Activated CD8-positive, alpha-beta memory T cell treated with anti-CD3 and anti-CD28 coated beads for 4 hours (primary cell): ENCODE measurements at places on chromosomes 12 and 14.

- DNase-seq = no peak
Observed at GRCh38 chr14:99720941-99721791, 37.1 kb downstream of the CYP46A1 start.

- no peak for DNase-seq
Observed at GRCh38 chr14:95290871-95291431, 28.8 kb downstream of the CLMN start.

- no peak for DNase-seq
Observed at GRCh38 chr12:6037459-6037858, 87.0 kb downstream of the VWF start.

- DNase-seq = no peak
Observed at GRCh38 chr12:2187195-2187945, 134.6 kb downstream of the CACNA1C start.

GRCh38 chr14:69260190-69260860 lies 367 bp downstream of the GALNT16 start:
- DNase-seq = no peak

GRCh38 chr12:26467351-26467750 lies 272.0 kb downstream of the SSPN start:
- DNase-seq = no peak

GRCh38 chr12:128792398-128792797 lies 31.4 kb downstream of the SLC15A4 start:
- no peak for DNase-seq

- no peak for DNase-seq
Observed at GRCh38 chr12:53044052-53044581, 5.7 kb upstream of the TNS2 start.

DNA sequence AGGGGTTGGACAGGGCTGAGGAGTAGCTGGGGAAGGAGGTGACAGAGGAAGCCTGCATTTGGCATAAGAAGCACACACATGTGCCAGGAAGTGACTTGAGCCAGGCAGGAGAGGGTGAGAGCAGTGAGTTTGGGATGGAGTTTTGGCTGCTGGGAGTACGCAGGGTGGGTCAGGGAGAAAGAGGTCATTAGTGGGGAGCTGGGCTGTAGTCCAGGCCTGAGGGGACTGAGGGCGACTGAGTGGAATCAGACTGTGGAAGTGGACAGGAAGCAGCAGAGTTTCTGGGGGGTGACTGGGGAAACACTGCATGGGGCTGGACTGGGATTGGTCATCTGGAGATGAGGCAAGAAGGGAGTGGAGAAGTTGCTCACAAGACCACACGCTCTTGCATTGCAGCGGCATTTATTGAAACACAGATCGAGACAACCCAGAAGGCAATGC lies 7.6 kb downstream of the KRT85 start:
- DNase-seq = no peak

GRCh38 chr12:30457621-30458289 lies 237.9 kb downstream of the IPO8 start:
- no peak for DNase-seq

DNA sequence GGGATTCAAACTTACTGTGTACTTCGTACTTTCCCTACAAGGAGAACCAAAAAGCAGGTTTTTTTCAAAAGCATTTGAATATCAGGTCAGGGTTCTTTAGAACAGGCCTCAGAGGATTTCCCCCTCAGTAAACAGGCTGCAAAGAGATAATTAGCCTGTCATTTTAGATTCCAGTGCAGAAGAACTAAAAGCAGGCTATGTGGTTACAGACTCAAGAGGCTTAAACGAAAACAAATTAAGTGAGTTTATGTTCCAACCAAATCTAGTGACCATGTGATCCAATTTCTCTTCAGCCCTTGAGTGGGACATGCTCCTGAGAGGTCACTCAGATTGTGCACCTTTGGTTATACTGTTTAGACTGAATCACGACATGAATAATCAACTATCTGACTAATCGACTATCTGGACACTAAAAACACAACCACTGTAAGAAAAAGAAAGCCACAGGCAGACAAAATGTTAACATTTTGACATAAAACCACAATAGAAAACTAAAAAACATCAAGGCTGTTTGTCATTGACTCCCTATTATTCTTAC lies 4.5 kb downstream of the TMED8 start:
- DNase-seq = no peak

DNA sequence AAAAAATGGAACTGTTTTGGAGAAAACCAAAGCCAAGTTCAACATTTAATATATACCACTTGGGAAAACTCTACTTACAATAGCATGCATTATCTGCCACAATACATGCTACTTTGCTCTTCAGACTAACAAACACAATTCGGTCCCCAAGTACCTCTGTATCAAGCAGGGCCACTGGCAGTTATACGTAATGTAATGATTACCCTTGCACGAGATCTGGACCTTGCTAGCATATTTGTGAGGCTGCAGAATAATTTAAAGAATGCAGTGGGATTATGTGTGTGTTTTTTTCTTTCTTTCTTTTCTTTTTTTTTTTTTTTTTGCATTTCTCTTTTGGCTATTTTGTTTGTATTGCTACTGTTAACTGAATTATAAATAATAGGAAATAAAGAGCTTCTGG lies 22.8 kb upstream of the PYGL start:
- DNase-seq = no peak

GRCh38 chr14:67722293-67722692 lies 20.6 kb downstream of the RDH12 start:
- no peak for DNase-seq

DNA sequence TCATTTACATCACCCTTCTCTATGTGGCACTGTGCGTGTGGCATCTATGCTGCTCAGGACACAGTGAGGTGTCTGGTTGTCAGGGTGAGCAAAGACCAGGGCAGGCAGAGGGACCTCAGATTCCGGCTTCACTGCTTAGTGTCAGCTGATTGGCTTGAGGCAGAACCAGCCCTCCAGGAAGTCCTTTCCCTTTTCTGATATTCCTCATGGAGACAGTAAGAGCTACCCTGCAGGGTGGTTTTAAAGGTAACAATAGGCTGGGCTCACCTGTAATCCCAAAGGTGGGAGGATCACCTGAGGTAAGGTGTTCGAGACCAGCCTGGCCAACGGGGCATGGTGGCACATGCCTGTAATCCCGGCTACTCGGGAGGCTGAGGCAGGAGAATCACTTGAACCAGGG lies 129.3 kb upstream of the AMIGO2 start:
- no peak for DNase-seq

DNA sequence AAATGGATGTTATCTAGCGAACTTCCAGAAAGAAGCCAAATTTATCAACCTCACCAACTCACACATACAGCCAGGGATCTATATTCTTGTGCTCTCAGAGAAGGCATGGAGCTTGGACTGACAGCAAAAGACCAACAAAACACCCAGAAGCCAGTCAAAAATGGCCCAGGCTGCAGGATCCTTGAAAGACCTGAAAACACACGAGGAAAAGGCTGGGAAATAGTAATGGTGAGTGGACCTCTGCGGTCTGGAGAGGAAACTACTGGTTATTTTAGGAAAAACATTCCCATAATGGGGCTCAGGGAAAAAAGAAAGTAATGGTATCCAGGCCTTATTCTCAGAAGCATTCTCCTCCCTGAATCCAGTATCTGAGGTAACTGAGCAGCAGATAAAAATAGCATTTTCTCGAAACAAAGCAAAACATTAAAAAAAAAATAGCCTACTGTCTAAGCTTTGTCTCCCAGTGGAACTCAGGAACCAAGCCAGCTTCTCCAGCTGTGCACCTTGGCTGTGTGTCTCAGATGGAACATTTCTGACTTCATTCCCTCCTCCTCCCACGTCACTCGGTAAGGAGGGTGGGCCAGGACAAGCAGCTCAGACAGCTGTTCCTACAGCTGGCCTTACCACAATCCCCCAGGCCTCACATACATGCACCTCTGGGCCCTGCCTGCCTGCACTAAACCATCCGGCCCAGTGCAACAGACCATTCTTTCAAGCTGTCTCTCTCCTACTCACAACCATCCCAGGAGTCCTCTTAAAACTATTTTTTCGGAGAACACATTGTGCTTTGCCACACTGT lies 249.9 kb downstream of the DAD1 start:
- DNase-seq = no peak

DNA sequence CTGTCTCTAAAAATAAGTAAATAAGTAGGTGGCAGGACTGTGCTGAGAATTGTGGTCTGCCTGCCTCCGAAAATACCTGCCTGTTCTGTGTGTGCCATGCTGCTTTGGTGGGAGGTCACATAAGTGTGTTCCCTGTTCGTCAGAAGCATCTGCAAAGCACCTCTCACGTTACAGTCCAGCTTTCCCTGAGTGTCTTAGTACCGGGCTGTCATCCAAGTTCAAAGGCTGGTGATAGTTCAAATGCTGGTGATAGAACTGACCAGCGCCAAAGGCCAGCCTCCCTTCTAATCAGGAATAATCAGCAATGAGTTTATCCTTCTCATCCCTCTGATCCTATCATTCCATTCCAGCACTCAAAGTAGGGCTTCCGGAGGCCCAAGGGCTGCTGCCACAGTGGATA lies 5.6 kb downstream of the CABP1 start:
- DNase-seq = no peak

DNA sequence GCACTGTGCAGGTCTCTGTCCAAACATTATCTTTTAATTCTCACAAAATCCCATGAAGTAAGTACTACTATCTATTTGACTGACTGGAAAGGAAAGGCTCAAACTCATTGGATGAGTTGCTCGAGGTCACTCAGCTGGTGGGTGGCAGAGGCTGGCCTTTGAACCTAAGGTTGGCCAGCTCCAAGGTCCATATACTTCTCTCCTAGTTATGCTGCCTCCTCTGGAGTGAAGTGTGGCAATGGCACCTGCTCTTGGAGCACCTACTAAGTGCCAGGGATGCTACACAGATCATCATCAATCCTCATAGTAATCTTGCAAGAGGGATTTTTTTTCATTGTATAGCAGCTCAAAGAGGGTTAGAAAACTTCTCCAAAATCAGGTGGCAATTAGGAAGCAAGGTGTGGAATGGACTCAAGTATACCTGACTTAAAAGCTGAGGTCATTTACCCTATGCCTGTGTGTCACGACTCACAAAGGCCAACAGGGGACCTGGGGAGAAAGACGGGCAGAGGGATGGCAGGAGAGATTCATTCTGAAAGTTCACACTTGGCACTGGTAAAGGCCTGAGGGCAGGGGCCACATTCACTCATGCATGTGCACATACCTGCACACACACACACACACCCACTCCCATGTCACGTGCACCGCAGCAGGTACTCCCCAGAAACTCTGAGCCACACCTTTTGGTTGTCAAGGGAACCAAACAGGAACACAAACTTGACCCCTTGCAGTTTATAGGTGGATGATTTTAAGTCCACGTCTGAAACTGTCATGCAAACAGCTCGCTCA lies 146.4 kb downstream of the FOXN3 start:
- no peak for DNase-seq
